ENCODE measurements at places on chromosomes 4 and X.

GRCh38 chr4:29571322-29571721, 1148.8 kb upstream of the PCDH7 start:
- no peak for DNase-seq

- no peak for DNase-seq
These were observed 491 bp downstream of the ARHGEF6 start for GRCh38 chrX:136780241-136780640.

DNA sequence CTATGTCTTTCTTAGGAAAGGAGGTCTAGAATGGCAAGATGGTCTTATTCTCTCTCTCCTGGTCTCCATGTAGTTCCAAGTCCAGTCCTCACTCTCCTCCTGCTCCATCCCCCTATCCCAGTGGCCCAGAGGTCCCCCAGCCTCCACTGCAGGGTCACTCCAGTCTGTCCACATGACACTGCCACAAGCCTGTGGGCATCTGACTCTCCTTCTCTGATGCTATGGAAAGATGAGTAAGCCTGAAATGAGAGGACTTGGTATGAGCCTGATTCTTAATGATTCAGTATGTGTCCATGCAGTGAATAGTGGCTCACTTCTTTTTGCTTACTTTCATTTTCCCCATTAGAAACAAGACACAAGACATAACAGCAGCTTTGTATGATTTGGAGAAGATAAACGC, 516.8 kb upstream of the ADGRL3 start:
- DNase-seq: peak; percentile 35

DNA sequence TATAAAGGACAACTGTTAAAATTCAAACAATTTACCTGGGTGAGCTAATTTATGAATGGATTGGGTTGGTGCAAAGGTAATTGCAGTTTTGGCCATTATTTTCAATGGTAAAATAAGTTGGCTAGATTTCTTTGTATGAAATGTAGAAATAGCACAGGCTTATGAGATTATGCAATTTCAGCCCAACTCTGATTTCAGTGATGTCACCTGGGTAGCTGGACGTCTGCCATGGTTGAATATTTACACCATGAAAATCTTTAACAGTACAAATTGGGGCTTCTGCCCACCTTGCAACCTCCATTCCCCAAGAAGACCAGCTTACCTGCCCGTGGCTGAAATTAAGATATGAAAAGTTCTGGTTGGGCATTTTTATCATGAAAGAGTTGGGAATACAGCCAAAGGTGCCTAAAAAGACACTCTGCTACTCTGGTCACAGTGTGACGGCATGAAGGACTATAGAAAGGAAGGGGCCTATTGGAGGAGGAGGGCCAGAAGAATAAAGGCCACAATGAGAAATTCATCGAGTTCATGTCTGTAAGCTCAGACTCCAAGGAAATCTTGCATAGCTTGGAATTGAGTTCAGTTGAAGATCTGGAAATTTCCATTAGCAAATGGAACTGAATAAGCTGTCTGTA, 29.7 kb downstream of the EGF start:
- DNase-seq: no peak

DNA sequence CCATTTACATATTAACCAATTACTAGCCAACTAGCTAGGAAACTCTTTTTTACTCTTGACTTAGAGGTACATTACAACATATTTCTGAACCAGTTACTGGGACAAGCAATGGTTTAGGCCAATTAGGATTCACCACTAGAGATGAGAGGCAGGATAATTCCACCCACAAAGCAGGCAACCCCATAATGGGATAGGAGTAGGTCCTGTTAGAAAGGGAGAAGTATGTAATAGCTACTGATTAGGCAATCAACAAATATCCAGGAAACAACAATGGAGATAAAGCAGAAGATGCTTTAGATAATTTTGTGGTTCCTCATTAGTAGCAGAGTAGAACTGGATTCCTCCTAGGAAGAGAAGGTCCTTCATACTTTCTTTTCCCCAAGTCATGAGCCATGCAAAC, 173.8 kb upstream of the GLRA2 start:
- no peak for DNase-seq

DNA sequence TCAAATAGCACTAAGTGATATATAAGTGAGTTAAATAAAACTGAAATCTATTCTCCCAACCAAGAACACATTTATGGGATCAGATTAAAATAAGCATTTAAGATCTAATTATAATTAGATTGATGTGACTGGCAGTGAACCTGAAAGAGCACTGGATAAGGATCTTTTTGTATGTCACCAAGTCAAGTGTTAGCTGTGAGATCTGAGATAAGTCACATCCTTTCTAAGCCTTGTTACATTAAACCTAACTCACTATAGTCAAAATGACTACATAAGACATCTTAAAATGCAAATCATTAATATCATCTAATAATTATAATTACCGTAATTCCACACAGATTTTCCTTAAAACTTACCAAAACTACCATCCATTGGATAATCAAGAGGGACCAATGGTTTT, 1.6 kb downstream of the CCNA2 start:
- no peak for DNase-seq

DNA sequence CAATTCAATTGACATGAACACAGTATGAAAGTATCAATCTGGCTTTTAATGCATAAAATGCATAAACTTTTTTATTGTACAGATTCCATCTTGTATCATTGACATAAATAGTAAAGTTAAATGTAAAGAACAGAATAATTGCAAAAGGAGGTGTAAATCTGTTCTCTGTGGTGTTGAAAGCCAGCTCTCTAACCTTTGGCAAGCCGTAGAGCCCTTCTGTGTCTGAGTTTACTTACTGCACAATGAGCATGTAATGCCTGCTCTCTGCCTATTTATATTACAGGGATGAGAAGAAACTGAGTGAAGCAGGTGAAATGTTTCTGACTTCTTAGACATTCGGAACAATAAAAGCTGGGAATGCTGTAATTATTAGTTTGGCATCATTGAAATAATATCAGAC, 389.3 kb upstream of the EPHA5 start:
- no peak for DNase-seq

- peak; percentile 11 for DNase-seq
These were observed 163.2 kb upstream of the ETNPPL start for GRCh38 chr4:108926061-108926460.

DNA sequence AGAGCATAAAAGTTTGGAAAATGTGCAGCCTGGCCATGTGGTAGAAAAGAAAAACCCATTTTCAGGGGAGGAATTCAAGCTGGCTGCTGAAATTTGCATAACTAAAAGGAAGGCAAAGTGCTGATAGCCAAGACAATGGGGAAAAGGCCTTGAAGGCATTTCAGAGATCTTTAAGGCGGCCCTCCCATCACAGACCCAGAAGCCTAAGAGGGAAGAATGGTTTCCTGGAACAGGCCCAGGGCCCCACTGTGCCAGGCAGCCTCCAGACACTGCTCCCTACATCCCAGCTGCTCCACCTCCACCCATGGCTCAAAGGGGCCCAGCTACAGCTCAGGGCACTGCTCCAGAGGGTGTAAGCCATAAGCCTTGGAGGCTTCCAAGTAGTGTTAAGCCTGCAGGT, 158.0 kb upstream of the PRDX4 start:
- DNase-seq: no peak

DNA sequence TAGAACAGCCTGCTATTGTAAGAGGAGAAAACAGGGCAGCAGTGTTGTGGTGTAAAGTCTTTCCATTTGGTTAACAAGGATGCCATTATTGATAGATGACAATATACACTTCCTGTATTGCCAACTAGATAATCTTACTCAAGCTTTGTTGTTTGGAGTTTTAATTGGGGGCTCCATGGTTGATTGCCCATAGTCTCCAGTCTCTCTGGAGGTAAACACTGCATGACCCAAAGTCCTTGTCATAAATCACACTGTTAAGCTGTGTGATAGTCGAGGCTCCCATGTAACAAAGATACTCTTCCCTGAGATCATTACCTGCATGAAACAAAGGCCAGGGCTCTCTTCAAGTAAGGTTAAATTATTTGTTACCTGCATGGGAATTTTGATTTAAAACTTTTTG, 394.6 kb downstream of the C4orf33 start:
- DNase-seq: no peak

GRCh38 chr4:72494156-72494555, 74.9 kb downstream of the ADAMTS3 start:
- no peak for DNase-seq

GRCh38 chr4:137376312-137376711, 156.0 kb downstream of the PCDH18 start:
- DNase-seq: no peak

- no peak for DNase-seq
These were observed 13.6 kb downstream of the UNC5C start for GRCh38 chr4:95535180-95535579.

DNA sequence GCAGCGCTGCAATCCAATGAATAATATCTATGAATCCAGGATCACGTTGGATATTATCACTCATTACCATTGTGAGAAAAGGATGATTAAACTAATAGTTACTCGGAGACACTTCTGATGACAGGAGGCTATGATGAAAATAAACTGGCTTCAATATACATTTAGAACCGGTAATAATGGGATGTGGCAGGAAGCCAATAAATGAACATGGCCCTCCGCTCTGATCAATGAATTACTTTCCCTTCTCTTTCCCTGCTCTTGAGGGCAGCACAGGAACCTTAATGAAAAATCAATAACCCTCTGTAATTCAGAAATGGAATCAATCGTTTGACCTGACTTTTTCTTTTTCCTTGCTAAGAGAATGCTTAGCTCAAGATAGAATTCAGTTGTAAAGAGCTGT, 103.9 kb upstream of the PAQR3 start:
- DNase-seq: no peak

DNA sequence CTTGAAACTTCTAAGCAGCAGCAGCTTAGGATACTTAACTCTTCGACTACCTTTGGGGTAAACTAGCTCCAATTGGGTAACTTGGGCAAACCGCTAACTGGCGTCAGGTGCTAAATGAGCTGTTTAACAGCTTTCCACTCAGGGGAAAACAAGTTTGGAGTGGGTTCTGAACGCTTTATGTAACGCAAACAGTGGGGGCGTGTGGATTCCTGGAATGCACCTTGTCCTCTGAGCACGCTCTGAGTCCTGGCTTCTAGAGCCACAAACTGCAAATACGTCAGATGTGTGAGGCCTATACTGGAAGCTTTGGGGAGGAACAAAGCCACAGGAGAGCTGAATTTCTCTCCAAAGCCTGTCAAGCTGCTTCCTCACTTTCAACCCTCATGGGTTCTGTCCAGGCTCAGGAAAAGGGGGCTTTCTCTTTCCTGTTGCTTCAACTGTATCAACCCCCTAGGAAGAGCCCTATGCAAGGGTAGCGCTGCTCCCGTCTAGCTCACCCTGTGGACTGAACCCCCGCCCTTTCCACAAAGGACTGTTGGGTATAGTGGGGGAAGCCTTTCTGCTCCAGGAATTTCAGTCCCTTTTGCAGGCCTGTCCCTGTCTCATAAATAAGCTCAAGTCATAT, 4.5 kb upstream of the WDR1 start:
- DNase-seq: no peak

DNA sequence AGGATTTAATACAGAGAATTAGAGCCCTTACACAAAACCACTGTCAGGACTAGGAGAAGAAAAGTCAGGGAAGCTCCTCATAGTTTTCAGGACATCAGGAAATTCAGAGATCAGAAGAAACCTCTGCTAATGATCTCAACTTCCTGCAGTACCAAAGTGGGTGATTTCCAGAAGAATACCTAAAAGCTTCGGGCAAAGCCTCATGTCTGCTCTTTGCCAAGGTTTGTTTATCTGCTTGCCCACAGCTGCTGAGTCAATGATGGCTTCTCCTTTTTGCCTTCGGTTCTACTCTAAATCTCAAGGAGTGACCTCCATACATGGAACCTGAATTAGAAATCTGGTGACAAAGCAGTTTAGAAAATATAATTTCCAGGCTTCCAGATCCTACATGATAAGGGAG, 68.4 kb downstream of the USP38 start:
- DNase-seq: no peak

DNA sequence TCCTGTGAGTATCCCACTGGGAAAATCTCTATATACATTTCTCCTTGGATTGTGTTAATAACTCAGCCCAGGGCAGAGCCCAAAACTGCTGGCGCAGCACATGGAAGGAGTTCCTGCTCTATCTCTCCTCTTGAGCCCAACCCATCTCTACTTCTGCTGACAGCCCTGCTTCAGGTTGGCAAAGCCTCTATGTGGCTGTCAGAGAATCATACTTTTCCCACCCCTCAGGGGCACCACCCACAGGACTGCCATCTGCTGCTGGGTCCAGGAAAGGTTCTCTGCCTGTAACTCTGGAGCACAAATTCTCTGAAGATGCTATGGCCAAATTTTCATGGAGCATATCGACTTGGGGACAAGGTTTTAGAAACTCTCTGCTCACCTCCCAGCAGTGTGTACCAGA, 278.5 kb upstream of the EMCN start:
- DNase-seq: no peak

- DNase-seq: no peak
These were observed 34.4 kb upstream of the BLTP1 start for GRCh38 chr4:122117743-122118142.

GRCh38 chrX:103919270-103919637, 43.2 kb upstream of the TMSB15B start:
- DNase-seq: peak; percentile 24

DNA sequence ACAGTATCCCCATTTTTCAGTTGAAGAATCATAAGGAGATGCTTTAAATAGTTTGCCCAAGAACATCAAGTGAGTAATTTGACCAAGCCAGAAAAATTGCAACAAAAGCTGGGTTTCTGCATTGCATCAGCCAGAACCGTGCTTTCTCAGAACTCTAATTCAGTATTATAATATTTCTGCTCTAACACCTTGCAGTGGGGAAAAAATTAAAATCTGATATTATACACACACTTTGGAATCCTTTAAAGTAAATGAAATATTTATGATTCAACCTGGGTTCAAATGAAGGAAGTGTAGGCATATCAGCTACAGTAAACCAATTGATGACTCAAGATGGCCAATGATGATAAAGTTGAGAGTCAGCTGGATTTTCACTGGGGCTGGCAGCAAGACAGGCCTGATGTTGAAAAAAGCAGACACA, 387.6 kb upstream of the ZFP42 start:
- no peak for DNase-seq

DNA sequence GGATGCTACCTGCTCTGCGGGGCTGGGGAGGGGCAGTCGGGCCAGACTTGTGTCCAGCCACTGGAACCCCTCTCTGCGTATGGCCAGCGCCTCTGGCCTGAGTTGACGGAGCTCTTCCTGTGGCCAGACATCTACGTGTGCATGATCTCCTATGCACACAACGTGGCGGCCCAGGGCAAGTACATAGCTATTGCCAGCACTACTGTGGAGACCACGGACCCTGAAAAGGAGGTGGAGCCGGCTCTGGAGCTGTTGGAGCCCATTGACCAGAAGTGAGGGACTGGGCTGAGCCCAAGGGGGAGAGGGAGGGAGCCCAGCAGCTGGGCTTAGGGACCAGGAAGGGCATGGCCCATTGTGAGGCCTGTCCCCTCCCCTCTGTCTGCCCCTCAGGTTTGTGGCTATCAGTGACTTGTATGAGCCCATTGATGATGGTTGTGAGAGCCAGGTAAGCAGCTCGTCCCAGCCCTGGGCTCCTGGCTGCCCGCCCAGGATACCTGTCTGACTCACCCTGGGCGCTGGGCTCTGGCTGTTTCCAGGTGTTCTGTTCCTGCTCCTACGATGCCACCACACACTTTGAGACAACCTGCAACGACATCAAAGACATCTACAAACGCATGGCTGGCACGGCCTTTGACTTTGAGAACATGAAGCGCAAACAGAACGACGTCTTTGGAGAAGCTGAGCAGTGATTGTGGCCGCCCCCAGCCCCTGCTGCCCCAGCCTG, 1.8 kb upstream of the FAM50A start:
- no peak for DNase-seq

Measured in COLO829 (cell line).